ENCODE measurements at places on chromosomes 6 and 20.
A peak's percentile ranks its signal among the peaks of the same experiment; 100 is the strongest.

- DNase-seq: no peak
These were observed 134.0 kb downstream of the WDR27 start for GRCh38 chr6:169567819-169568218.

- DNase-seq: no peak
These were observed 17.5 kb upstream of the SAMHD1 start for GRCh38 chr20:36969051-36969450.

GRCh38 chr20:45448270-45448669 lies 21.3 kb upstream of the WFDC2 start:
- no peak for DNase-seq

GRCh38 chr6:170437719-170438401 lies 115.2 kb downstream of the PSMB1 start:
- DNase-seq: no peak

- DNase-seq: no peak
These were observed 189.4 kb upstream of the RNF217 start for GRCh38 chr6:124772733-124773319.

DNA sequence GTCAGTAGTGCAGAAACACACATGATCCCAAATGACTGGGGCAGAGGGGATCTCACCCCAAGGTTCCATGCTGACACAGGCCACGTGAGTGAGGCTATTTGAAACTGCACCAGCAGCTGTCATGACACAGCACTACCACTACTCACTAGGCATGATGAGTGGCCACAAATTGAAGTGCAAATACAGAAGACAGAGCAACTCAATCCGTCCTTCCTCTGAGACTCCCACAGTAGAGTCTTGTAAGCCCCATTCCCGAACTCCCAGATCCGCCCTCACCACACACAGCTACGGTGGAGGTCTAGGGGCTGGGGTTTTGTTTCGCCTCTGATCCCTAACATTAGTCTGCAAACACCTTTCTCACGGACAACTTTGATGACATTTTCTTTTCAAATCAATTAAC lies 113.3 kb upstream of the NUP153 start:
- no peak for DNase-seq

DNA sequence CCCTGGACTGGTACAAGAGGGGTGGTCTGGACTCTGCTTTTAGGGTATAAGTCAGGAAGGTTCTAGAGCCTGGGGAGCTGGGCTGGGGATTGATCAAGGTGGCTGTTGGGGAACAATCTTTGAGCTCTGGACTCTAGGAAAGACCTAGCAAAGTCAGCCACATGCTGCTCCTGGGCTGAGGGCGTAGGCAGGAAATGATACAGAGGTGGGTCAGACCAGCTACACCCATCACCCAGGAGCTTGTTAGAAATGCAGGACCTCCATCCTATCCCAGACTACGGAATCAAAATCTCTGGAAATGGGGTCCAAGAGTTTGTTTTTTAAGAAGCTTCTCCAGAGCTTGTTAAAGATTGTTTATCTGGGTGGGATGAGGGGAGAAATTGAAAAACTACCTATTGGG lies 9.4 kb downstream of the ADTRP start:
- no peak for DNase-seq

DNA sequence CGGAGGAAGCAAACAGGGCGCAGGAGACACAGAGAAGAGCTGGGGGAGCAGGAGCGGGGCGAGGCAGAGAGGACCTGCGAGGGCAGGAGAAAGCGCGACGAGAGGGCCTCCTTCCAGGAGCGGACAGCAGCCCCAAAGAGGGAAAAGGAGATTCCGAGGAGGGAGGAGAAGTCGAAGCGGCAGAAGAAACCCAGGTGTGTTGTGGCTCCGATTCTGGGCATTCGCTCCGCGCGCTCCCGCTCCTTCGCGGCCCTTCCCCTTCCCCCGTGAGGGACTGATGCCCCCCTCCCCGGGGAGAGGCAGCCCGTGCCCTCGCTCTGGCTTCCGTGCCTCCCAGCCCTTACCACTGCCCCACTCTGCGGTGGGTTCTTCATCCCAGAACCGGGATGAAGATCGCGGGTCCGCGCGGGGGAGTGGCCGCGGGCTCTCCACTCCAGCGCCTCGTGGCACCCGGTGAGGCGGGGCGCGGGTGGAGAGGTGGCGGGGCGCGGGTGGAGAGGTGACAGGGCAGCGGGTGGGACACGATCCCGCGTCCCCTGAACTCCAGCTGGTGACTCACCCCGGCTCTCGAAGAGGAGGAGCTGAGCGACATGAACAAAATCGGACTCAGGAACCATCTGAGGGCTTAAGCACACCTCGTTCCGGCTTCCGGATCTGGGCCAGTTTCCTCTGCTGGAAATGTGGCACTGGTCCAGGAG lies 22.4 kb downstream of the TMC2 start:
- DNase-seq: no peak

GRCh38 chr20:63572788-63573646 lies 1.0 kb downstream of the HELZ2 start:
- DNase-seq: no peak

- DNase-seq: no peak
These were observed 186.9 kb upstream of the SLC24A3 start for GRCh38 chr20:19025430-19026120.

GRCh38 chr20:59634435-59635005 lies 30.2 kb downstream of the PHACTR3 start:
- no peak for DNase-seq

- DNase-seq: peak; percentile 68
These were observed at the start of gene B4GALT5 for GRCh38 chr20:49713753-49714712. Gene B4GALT5 (minus strand): TSS chr20:49713878. CDS start chr20:49713690, 188 bp downstream.

- no peak for DNase-seq
These were observed 201.1 kb downstream of the OGFRL1 start for GRCh38 chr6:71489736-71490135.

DNA sequence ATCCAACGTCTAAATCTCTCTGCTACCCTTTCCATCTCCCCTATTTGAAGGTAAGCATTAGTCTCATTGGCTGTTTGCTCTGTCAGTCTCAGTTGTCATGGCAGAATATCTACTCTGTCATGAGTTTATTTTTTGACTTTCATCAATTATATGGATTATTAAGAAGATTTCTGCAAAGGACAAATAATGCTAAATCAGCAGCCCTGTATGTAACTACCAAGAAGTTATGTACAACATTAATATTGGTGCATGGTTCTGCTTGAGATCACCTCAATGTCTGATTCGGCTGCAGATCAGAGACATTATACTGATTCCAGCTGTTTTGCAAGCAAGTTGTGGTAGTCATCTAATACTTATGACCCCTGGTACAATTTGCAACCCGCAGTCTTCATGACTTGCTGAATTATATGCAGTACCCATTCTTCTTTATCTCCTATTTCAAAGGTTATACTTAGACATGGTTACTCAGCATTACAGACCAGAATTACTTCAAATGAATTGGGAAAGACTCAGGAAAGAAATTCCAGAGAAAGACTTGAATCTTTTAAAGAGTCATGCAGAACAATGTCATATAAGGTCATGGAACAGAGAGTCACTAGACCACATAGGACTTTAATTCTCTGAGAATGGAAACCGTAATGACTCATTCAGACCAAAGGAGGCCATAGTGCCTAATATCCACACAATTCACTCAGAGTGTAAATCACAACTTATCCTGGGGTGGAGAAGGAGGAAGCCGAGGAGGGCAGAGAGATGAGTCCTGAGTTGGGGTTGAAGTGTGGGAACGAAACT lies 201.4 kb downstream of the IBTK start:
- no peak for DNase-seq

GRCh38 chr6:157634546-157634945 lies 188.5 kb upstream of the SNX9 start:
- no peak for DNase-seq

- no peak for DNase-seq
These were observed 25.2 kb downstream of the TBPL1 start for GRCh38 chr6:133977983-133978895.

DNA sequence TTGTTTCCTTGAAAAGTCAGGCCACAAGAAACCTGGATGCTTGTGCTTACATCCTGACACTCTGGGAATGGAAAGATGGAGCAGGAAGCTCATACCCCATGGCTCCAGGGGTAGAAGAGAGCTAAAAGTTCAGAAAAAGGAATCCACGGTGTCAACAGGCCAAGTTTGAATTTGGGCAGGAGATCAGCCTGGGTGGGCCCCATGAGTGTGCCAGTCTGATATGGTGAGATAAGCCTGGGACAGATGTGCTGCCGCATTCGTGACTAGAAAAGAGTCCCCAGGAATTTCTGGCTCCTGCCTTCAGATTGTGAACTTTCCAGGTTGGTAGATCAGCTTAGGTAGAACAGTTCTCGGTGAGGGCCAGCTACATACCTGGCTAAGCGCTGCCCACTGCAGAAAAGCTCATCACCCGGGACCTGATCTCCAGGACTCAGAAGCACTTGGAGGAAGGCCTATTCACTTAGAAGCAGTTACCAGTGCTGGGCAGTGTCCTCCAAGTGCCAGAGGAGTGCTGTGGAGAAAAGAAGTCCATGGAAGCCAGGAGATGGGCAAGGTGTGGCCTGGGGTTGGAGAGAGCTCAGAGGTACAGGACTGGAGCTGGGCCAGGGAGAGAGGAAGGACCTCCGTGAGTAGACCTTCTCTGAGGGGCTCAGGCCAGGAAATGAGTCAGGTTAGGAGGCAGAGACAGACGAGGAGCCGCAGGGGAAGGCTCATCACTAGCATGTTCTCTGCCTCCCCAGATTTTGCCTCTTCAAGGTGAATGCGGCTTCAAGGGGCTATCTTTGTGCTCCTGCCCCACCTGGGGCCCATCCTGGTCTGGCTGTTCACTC lies at the start of gene TSPO2:
Gene TSPO2, plus strand, starts transcription at position 242 of the 830 bp plus-strand sequence. Its CDS starts 519 bp downstream, at position 761.
- DNase-seq: no peak

GRCh38 chr6:114605656-114606055 lies 262.8 kb upstream of the HS3ST5 start:
- DNase-seq: no peak

DNA sequence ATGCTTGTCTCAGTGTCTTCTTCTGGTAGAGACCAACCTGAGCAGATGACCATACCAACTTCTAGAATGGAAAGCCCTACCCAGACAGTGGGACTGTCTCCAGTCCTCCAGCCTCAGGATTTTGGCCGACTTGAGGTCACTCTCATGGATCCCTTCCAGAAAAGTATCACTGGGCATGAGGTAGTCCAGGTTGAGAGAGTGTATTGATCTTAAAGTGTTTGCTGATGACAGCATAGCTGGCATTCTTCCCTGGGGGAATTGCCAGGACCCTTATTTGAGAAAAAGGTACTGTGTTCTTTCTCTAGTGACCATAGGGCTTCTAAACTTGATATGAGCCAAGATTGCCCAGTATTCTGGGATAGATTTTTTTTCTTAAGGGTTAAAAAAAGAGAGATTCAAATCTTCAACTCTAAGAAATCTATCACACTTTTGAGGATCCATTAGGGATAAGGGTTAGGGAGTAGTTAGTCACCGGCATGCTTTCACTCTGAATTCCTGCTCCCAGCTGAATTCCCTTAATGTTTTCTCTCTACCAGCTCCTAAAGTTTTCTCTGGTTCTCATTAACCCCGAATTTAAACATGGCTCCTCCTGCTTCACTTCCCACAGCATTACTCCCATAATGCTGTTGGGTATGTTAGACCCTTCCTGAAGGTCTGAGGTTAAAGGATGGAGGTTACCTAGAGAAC lies 73.6 kb upstream of the FLRT3 start:
- no peak for DNase-seq

Data from activated T-cell treated with anti-CD3 and anti-CD28 coated beads for 48 hours (primary cell).